ENCODE measurements at places on chromosomes 12 and 14.

GRCh38 chr12:24591079-24591626 is 357.7 kb downstream of the BCAT1 start:
- DNase-seq: no peak

GRCh38 chr12:68359674-68360073 is 27.5 kb upstream of the MDM1 start:
- DNase-seq: no peak

DNA sequence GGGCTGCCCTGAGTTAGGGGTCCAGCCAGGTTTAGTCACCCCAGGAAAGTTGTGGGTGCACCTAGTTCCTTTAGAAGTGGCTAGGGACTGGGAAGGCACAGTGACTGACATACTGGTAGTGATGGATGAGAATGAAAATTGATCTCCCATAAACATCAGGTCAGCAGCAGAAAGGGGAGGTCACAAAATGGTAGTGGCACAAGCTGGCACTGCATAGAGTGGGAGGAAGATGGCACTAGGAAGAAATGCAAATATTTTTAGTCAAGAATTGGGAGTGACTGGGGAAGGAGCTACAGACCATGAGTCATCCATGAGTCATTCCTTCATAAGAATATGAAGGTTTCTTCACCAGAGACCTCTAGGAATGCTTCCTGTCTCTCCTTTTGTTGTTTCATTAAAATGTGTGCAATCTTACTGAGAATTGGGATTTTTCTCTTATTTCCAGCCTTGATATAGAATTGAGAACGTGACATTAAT is 198.3 kb upstream of the AMIGO2 start:
- DNase-seq: no peak

DNA sequence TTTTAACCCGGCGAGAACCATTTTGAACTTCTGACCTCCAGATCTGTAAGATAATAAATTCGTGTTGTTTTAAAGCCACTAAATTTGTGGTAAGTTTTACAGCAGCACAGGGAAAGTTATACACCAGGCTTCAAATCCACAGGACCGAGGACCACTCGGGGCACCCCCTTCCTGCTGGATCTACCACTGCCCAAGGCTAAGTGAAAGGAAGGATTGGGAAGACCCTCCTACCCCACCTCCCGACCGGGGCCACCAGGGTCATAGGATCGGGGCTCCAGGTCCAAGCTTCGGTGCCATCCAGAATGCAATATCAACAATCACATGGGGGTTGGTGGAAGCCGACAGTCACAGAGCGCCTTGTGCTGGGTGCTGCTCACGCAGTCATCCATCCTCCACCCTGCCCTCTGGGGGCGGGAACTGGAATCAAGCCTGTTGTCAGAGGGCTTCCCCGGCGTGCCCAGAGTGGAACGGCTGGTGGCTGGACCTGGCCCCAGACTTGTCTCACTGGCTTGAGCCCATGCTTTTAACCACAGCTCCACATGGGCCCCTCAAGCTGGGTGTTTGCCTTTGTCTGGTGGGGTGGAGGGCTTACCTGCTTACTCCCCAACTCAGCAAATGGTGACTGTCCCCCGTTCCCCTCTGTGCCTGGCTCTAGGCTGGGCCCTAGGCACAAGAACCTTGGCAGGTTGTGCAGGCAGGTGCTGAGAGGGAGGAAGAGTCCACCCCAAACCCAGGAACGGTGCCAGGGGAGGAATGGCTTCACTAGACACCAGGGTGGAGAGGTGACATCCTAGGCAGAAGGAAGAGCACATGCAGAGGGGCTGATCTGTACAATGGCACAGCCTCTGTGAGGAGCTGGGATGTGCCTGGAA is 180.3 kb upstream of the RTL1 start:
- no peak for DNase-seq

GRCh38 chr14:70641548-70642302 is at the start of gene TTC9:
Gene TTC9, plus strand, starts transcription at chr14:70641916. Its CDS starts 214 bp downstream, at chr14:70642130.
- no peak for DNase-seq

DNA sequence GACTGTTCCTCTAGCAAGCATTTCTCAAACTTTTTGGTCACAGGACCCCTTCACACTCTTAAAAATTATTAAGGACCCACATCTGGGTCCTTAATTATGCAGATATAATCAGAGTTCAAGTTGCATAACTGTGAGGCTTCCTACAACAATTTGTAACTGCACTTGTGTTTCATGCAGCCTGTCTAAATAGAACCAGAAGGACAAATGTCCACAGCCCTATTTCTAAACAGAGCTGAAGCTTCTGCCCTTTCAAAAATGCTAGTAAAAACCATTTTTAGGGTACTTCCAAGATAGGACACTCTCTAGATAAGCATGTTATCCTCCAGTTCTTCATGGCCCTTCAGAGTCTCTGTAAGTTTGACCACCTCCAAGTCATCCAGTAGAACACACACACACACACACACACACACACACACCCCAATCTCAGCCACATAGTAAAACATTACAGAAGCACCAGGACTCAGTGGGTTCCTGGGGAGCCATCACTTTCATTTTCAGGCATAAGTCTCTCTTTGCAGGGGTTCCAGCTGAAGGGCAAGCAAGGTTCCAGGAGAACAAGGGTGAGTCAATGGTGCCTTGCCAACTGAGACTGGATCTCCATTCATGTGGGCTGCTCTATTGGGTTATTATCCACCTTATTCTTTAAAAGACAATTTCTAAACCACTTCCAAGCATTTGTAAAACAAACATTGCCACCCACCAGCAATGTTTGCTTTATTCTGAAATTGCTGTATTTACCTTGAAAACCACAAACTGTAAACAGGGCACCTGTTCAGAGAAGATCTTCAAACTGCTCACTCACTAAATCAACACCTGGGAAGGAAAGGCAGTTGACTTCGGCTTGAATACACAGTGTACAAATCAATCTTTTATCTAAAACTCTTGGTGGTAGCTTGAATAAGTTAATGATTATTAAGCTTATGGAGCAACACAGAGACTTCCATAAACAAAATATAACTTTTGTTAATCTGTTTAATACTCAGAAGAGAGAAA is 64.1 kb downstream of the ITPR2 start:
- peak; percentile 48 for DNase-seq
